Umbilical cord (tissue), 2 donors: ENCODE measurements at places on chromosomes 11 and 22.
A peak's percentile ranks its signal among the peaks of the same experiment; 100 is the strongest.

DNA sequence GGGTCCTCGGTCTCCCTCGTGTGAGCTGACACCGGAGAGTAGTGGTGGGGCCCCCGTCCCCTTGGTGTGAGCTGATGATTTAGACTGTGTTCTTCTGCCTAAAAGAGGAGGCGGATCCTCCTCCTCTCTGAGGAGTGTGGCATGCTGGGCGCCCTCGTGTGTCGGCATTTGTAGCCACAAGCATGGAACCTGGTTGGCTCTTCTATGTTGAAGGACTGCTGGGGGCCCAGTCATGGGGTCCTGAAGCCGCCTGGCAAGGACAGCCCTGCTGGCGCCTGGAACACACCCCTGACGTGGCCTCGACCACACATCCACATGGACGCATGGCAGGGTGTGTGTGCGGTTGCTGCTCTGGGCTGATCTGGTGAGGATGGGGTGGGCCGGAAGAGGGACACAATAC lies 50.2 kb downstream of the AP2A2 start:
- DNase-seq: no peak

DNA sequence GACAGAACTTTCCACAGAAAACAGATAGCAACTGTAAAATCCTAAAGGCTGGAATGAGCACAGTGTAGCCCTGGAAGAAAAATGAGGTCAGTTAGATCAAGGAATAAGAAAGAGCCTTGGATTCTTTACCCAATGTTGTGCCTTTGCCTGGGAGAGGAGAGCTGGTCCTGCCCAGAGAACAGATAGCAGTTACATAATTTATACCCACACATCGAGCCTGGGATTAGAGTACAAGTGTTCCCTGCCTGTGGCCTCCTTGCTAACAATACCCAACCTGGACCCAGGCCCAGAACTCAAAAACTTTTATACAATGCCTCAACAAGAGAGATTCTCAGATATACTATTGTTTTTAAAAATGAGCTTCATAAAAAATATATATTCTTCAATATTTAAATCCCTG lies 1998.4 kb downstream of the LRRC4C start:
- DNase-seq: peak; percentile 31

GRCh38 chr11:69512136-69512535 lies 30.7 kb downstream of the LINC01488 start:
- no peak for DNase-seq

GRCh38 chr11:131474947-131475346 lies 104.5 kb downstream of the NTM start:
- DNase-seq: no peak

- DNase-seq: no peak
Measured at GRCh38 chr22:29701155-29701999, 18.4 kb upstream of the CABP7 start.

DNA sequence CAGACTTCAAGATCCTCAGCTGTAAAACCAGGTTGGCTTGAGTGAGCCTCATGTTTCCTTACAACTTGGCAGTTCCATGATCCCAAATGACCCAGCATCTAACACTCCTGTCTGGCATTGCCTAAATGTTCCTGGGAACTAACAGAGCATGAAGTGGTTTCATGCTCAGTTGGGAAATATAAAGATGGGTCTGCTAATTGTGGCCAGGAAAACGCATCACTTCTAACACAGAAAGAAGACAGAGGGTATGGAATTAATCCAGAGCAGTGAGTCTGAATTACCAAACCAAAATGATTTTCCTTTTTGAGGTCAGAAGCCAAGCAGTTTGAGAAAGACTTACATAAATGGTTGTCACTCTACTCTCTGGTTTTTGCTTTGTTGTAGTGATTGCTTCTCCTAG lies 60.5 kb upstream of the MMP13 start:
- DNase-seq: no peak
